ENCODE measurements at places on chromosomes 5 and 9.

- no peak for DNase-seq
Measured at GRCh38 chr5:39785410-39785809, 360.6 kb upstream of the DAB2 start.

DNA sequence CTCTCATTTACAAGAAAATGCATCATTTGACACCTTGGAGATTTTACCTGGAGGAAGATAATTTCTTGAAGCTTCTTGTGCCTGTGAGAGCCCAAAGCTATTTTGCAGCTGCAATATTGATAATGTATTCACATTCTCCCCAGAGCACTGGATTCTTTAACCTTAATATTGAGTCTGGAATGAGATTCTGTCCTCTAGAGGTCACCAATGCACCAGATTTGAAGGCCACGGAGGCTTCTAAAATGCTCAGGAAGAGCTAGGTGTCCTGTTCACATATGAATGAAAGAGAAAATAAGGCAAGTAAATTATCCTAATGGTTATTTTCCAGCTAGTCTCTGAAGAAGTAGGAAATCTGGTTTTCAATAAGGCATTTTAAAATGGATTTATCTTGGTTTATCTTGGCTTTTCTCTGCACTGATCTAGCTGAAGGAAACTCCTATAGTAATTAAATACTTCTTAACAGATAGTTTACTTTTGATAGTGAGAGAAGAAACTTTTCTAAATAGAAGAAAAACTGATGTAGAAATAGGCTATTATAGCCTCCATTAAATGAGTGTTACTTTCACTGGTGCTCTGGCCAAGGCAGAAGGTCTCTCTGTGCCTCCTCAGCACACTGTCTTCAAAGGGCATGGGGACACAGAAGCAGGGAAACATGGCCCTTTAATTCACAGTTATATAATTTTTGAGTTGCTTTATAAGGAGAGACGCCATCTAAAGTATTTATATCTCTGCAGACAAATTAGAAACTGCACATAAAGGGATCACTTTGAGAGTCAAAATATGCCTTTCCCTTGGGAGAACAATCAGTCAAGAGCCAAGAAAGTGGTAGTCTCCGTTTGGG lies 297.0 kb upstream of the ACTBL2 start:
- DNase-seq: peak; percentile 72

DNA sequence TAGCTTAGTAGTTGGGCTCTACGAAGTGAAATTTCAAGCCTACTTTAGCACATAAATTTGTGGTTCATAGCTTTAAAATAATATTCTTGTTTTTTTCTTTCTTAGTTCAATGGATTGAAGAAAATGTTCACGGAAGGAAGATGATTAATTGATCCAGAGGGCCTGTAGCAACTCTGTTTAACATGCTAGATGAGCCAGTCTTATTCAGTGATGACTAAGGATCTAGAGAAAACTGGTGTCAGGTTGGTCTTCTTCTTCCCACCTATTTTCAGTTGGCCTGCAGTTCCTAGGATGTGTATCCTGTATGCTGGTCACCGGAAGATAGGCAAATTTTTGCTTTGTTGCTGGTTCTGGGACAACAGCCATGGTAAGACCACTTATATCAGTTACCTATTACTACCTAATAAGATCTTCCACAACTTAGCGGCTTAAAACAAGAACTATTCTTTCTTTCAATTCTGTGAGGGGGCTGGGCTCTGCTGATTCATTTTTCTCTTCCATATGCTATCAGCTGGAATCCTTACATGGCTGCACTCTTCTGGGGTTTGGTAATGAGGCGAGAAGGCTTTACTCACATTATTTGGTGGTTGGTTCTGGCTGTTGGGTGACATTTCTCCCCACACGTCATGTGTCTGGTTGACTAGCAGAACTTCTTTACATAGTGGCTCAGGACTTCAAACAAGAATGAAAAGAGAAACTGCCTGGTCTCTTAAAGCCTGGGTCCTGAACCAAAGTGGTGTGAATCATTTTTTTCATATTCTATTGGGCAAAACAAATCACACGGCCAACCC lies 182.7 kb upstream of the ACTBL2 start:
- DNase-seq: no peak

GRCh38 chr5:172973931-172974330 lies 9.6 kb upstream of the ATP6V0E1 start:
- DNase-seq: no peak

DNA sequence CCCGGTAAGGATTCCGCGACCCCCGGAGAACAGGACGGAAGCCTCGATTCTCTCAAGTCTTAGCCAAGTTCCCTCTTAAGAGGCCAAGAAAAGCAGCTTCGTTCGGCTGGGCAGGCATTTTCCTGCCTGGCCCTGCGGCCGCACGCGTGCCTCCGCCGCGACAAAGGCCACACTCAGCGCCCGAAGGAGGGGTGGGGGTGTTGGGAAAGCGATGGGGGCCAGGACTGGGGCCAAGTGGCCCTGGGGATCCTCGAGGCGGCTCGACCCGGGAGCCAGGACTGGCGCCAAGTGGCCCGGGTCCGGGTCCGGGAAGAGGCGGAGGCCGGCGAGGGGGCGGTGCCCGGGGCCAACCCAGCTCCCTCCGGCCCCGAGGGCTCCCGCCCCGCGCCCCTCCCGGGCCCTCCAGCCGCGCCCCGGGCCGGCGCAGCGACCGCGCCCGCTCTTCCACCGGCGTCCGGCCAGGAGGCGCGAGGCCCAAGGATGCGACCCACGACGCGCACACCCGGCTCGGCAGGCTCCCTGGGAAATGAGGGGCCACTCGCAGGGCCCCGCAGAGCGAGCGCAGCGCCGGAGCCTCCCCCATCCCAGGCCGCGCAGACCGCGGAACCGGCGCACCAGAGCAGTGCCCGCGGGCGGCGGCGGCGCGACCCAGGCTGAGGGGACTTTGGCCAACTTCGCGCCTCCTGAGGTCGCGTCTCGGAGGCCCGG lies 756 bp downstream of the VAV2 start:
- DNase-seq: no peak

- no peak for DNase-seq
Measured at GRCh38 chr9:131574730-131575640, 29.7 kb downstream of the PRRT1B start.

DNA sequence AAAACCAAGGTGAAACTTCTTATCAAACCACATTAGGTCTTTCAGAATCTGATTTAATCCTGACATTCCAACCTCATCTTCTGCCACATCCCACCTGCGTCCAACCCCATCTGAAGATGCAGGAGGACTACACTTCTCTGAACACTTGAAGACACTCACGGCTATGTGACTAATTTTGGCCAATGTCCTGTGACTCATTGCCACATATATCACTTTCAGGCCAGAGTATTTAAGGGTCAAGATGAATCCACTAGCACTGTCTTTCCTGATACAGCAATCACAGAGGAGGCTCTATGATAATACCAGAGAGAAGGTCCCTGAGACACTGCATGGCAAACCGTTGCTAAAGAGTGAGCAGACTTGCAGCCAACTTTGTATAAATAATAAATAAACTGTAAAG lies 323.4 kb downstream of the NR2F1-AS1 start:
- no peak for DNase-seq

- DNase-seq: no peak
Measured at GRCh38 chr9:117095081-117095480, 319.8 kb downstream of the ASTN2 start.

GRCh38 chr5:142636093-142636492 lies 49.8 kb downstream of the FGF1 start:
- DNase-seq: no peak

GRCh38 chr9:109510506-109510905 lies 12.4 kb upstream of the PTPN3 start:
- DNase-seq: no peak

DNA sequence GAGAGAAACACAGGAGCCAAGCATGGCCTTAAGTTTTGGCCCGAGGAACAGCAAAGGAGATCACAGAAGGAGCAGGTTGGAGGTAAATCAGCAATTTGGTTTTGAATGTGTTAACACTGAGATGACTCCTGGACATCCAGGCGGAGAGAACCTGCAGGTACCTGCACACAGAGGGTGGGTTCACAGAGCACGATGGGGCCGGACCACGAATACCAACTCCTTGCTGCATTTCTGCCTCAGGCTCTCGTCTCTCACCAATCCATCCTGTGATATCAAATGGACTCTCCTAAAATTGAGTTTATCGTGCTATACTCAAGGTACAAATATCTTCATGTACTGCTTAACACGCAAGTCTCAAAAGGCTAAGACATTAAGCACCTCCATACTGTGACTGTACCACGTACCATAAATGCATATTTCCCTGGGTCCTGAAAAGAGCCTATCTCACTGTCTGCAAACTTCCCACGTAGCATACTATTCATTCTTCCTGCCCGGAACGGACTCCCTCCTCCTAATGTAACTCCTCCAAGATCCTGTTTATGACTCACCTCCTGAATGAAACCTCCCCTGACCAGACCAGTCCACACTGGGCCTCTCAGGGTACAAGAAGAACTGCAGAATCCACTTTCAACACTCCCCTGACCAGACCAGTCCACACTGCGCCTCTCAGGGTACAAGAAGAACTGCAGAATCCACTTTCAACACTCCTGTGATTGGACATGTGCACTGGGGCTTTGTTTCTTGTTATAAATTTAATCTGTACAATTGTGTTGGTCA lies 380.8 kb upstream of the RFX3 start:
- DNase-seq: peak; percentile 5

DNA sequence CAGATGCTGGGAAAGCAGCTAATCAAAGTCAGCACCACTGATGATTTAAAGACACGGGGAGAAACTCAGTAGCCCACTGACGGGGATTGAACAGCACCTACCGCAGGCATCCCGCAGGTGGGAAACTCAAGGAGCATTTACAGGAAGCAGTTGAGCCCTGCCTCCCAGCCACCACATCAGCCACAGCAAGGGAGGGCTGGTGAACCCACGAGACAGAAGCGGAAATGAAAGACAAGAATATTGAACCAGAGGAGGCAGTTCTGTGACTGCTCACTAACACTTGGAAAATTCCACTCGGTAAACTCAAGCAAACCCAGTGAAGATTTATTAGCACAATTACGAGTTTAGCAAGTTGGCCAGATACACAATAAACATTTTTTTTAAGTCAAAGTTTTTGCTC lies 10.6 kb upstream of the FAM163B start:
- peak; percentile 62 for DNase-seq

DNA sequence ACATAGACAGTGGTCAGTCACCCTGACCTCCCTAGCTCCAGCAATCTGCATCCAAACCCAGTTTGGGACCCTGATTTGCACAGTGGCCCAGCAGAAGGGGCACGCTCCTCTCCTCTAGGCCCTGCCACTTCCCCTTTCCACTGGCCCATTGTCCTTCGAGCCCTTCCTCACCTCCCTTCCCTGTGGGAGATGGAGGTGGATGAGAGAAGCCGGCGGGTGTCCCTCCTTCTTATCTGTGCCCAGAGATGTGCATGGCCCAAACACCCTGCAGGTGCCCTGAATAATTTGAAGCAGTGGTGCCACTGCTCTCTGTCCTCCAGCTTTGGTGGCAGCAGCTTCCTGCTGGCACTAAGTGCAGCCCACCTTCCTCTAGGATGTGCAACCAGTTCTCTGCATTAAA lies 140.0 kb downstream of the BARX1 start:
- DNase-seq: no peak

GRCh38 chr5:38751103-38751502 lies 94.7 kb upstream of the OSMR start:
- DNase-seq: no peak

DNA sequence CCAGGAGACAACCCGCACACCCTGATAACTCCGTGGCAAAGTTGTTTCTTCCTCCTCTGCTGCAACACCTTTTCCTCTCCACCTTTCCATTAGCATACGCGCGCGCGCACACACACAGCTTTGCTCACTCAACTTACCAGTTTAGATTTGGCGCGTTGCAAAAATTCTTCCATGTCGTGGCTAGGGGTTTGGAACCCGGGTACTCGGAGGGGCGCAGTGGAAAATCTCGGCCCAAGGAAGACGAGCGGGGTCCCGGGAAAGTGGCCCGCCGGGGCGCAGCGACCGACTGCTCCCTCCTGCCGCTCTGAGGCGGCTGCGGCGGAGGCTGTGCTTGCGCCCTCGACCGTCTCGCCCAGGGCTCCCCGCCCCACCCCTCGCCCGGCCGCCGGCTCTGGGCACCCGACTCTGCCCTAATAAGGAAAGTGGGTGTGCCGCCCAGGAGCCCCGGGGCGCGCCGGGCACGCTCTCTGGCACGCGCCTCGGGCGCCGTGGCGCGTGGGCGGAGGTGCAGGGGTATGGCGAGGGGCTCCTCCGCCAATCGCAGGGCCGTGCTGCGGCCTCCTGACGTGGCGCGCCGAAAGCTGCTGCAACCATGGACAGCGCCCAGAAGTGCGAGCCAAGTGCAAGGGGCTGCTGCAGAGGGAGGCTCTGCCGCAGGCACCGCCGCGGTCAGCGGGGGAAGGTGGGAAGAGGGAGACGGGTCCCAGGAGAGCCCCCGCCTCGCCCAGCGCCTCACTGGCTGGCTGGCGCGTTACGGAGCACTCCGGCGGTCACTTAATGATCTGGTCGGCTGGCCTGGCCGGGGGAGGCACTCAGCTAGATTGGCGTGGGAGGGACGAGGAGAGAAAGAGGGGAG lies at the start of gene PRUNE2:
Gene PRUNE2 (minus strand): TSS at position 324 of the 856 bp plus-strand sequence. CDS start 151 bp downstream, at position 173.
- DNase-seq: peak; percentile 87

GRCh38 chr5:173764332-173765028 lies 123.7 kb upstream of the CPEB4 start:
- peak; percentile 97 for DNase-seq

DNA sequence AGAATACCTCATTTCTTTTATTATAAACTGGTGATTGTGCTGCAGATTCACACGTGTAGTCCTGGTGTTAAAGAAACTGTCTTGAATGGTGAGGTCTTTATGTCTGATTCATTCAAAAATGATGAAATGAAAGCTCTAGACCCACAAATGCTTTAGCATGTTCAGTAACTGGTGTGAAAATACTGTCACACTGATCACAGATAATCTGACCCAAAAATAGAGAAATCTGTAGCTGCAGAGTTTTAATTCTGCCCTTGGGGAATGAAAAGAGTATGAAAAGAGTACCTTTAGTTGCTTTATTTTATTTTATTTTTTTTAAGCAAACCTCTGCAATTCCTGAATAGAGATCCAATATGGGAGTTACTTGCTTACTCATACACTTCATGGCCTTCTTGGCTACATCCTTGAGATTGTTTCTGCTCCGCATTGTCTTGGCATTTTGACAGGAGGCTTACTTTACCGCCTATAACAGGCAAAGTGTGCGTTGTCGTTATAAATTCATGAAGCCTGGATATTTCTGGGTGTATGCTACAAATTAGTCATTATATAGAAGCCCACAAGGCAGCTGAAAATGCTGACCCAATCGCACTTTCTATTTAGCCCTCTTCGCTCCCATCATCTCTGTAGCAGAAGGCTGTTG lies 2.7 kb downstream of the RGMB start:
- no peak for DNase-seq

GRCh38 chr5:107395632-107396350 lies 274.9 kb downstream of the EFNA5 start:
- no peak for DNase-seq

GRCh38 chr5:80799041-80799440 lies 144.3 kb upstream of the DHFR start:
- no peak for DNase-seq
